ENCODE measurements at places on chromosomes 6 and 20. TPM values are rescaled to one million over a fixed set of nuclear protein-coding genes. Genes with fewer than 3 reads are reported as not detected.
A peak's percentile ranks its signal among the peaks of the same experiment; 100 is the strongest.

DNA sequence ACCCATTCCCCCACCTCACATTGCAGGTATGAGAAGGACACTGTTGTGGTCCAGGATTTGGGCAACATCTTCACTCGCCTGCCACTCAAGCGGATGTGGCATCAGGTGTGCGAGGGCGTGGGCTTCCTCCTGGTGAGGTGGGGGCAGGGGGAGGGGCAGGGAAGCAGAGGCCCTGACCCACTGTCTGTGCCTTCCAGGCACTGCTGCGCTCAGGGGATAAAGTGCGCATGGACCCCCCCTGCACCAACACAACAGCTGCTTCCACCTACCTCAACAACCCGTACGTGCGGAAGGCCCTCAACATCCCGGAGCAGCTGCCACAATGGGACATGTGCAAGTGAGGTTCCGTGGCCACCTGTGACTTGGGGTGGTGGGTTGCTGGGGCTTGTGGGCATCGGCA is 3.7 kb downstream of the CTSA start:
- peaks cover 9% of the 10 kb centered on the region for H3K36me3 ChIP-seq
- no peak for DNase-seq
- no peak overlapping the region for H3K4me3 ChIP-seq
- H3K27me3 ChIP-seq, result no peaks in the 10 kb centered on the region

DNA sequence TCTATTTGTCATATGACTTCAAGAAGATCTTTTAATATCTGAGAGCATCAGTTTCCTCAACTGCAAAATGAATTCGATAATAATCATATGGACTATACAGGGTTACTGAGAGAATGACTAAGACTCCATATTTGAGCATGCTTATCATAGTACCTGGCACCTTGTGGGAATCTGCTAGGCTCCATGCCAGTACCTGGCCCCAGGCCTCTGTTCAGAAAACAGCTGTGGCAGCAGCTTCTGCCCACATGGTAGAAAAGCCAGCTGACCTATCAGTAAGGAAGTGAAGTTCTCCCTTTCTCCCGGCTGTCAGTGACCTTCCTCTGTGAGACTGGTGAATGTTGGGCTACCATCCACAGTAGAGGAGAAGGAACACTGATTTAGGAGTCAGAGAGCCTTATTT is 574.9 kb upstream of the CHD6 start:
- no peak overlapping the region for H3K27ac ChIP-seq
- H3K36me3 ChIP-seq, result no peaks in the 10 kb centered on the region
- no peak for DNase-seq
- no peaks in the 10 kb centered on the region for H3K27me3 ChIP-seq

DNA sequence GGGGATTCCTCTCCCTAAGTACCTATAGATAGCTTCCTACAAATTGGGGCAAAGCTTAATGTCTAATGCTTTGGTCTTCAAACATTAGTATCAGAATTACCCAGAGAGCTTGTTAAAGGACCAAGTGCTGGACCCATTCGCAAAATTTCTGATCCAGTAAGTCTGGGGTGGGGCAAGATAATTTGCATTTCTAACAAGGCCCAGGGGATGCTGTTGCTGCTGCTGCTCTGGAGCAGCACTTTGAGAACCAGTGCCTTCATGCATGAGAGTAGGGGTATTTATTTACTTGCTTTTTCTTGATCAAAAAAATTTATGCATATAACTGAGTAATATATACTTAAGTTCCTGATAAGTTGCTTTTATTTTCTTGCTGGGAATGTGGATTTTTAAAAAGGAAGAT is 24.5 kb upstream of the COL19A1 start:
- H3K4me1 ChIP-seq, result no peaks in the 10 kb centered on the region
- no peak overlapping the region for H3K27ac ChIP-seq
- DNase-seq, result no peak
- peaks cover 6% of the 10 kb centered on the region for H3K27me3 ChIP-seq
- no peak overlapping the region for H3K4me3 ChIP-seq

DNA sequence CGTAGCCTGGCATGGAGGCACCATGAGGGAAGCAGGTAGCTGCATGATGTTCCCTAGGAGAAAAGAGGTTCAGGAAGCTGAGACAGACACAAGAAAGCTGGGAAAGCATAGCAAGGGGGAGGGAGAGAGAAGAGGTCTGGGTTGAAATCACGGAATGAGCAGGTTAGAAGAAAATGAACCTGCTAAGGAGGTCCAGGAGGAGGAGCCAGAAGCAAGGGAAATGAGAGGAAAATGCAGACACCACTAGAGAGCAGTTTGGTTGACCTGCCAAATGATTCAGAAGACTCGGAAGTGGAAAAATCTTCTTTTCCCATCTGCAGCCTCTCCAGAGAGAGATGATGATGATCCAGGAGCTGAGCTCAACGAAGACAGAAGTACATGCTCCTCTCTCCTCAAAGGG is 70.9 kb downstream of the VIP start:
- H3K4me1 ChIP-seq, result no peaks in the 10 kb centered on the region
- no peak overlapping the region for H3K27ac ChIP-seq
- no peaks in the 10 kb centered on the region for H3K27me3 ChIP-seq
- no peak for DNase-seq
- H3K36me3 ChIP-seq, result no peaks in the 10 kb centered on the region

GRCh38 chr6:130303431-130303830 is 62.4 kb upstream of the TMEM200A start:
- no peaks in the 10 kb centered on the region for H3K36me3 ChIP-seq
- H3K4me1 ChIP-seq, result peaks cover 2% of the 10 kb centered on the region
- DNase-seq, result no peak
- no peak overlapping the region for H3K27ac ChIP-seq

DNA sequence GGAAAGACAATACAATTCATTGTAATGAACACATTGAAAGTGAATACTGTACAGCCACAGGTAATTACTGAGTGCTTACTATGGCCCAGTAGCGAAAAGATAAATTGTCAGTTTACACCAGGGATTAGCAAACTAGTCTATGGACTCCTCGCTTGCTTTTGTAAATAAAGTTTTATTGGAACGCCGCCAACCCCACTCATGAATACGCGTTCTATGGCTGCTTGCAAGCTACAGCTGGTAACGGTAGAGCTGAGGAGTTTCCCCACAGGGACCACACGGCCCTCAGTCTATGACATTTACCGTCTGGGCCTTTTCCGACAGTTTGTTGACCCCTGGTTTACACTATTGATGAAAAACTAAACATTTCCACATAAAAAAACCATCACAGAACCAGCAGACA is 24.2 kb downstream of the LAMA5 start:
- H3K27me3 ChIP-seq, result peaks cover 3% of the 10 kb centered on the region
- no peaks in the 10 kb centered on the region for H3K36me3 ChIP-seq
- H3K27ac ChIP-seq, result no peak overlapping the region
- no peak for DNase-seq
- no peak overlapping the region for H3K4me3 ChIP-seq
- H3K4me1 ChIP-seq, result no peaks in the 10 kb centered on the region

DNA sequence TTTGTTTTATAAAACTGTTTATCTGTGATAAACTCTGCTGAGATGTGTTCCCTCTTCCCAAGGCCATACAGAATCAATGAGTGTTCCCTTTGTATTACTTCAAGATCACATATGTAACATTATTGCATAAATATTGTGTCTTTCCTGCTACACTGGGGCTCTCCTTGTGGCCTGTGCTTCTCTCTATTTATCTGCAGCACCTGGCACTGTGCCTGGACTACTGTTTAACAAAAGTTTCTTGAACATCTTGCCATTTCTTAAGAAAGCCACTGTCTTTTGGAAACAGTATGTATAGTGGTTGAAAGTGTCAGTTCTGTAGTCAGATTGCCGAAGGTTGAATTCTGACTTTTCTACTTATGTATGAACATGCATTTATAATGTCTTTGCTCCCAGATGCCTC is 169.0 kb upstream of the SCGN start:
- H3K27me3 ChIP-seq, result no peaks in the 10 kb centered on the region
- no peak for DNase-seq
- no peaks in the 10 kb centered on the region for H3K4me1 ChIP-seq
- H3K27ac ChIP-seq, result no peak overlapping the region
- H3K4me3 ChIP-seq, result no peak overlapping the region

GRCh38 chr20:11753155-11753554 is 164.5 kb upstream of the BTBD3 start:
- no peak overlapping the region for H3K4me3 ChIP-seq
- H3K36me3 ChIP-seq, result no peaks in the 10 kb centered on the region
- H3K27ac ChIP-seq, result no peak overlapping the region
- no peak for DNase-seq

DNA sequence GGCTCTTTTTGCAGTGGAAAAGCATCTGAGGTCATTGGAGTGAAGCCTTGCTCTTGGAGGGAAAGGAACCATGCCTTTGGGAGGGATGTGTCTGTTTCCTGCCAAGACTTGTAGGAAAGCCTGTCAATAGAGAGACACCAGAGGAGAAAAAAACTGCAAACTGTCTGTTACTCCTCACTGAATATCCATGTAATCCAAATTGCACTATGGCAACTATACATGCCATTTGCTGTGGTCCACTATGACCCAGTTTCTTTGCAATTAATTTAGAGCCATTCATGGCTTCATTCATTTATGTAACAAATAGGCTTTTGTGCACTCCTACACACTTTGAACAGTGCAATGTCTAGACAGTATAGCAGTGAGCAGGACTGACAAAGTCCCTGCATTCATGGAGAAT is 296.5 kb downstream of the SLC35F1 start:
- no peak for DNase-seq
- no peak overlapping the region for H3K27ac ChIP-seq
- H3K36me3 ChIP-seq, result no peaks in the 10 kb centered on the region

DNA sequence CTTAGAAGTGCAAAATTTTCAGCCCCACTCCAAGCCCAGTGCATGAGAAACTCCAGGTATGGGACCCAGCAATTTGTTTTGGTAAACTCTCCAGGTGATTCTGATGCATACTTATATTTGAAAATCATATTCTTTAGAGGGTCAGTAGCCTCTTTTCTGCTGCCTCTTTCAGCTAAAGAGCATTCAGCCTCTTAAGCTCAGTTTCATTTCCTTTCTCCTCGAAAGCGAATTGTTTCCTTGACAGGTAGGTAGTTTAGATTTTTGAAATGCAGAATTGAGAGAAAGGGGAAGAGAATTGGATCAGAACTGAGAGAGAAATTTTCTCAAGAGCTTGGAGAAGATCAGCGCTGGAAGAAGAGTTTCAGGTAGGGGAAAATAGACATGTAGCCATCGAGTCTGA is 995.8 kb upstream of the FLRT3 start:
- H3K27me3 ChIP-seq, result no peaks in the 10 kb centered on the region
- no peak overlapping the region for H3K27ac ChIP-seq
- DNase-seq, result no peak
- H3K4me3 ChIP-seq, result no peak overlapping the region
- H3K36me3 ChIP-seq, result no peaks in the 10 kb centered on the region
- no peaks in the 10 kb centered on the region for H3K4me1 ChIP-seq

GRCh38 chr6:157981395-157982101 is at the start of gene SYNJ2:
Gene SYNJ2 (plus strand): TSS chr6:157981863. CDS start chr6:157981962, 99 bp downstream.
- peaks cover 34% of the 10 kb centered on the region for H3K4me1 ChIP-seq
- H3K4me3 ChIP-seq, result peak within 1 kb of the TSS; percentile 88
- H3K36me3 ChIP-seq, result peaks cover 3% of the 10 kb centered on the region
- DNase-seq, result peak; percentile 88
- H3K27me3 ChIP-seq, result no peaks in the 10 kb centered on the region

- no peak overlapping the region for H3K4me3 ChIP-seq
- H3K27ac ChIP-seq, result no peak overlapping the region
- no peaks in the 10 kb centered on the region for H3K4me1 ChIP-seq
- H3K27me3 ChIP-seq, result no peaks in the 10 kb centered on the region
- no peaks in the 10 kb centered on the region for H3K36me3 ChIP-seq
Measured at GRCh38 chr6:124132256-124132655, 328.6 kb downstream of the NKAIN2 start.

GRCh38 chr6:12289365-12289919 is 719 bp upstream of the EDN1 start:
- DNase-seq, result peak; percentile 78
- H3K27ac ChIP-seq, result no peak overlapping the region
- peak overlapping the region; percentile 79 for H3K4me3 ChIP-seq
- peaks cover 14% of the 10 kb centered on the region for H3K4me1 ChIP-seq

GRCh38 chr20:3898639-3899038 is 9.5 kb downstream of the PANK2 start:
- no peak overlapping the region for H3K27ac ChIP-seq
- no peak overlapping the region for H3K4me3 ChIP-seq
- peaks cover 73% of the 10 kb centered on the region for H3K4me1 ChIP-seq
- H3K36me3 ChIP-seq, result peaks cover 17% of the 10 kb centered on the region
- H3K27me3 ChIP-seq, result no peaks in the 10 kb centered on the region

- no peaks in the 10 kb centered on the region for H3K4me1 ChIP-seq
- no peak for DNase-seq
Measured at GRCh38 chr6:109854541-109855308, 123.4 kb upstream of the GPR6 start.

- peaks cover 80% of the 10 kb centered on the region for H3K4me1 ChIP-seq
- peak overlapping the region; percentile 83 for H3K27ac ChIP-seq
- DNase-seq, result no peak
Measured at GRCh38 chr6:166954118-166954713, 2.1 kb downstream of the RNASET2 start.

GRCh38 chr6:7207720-7208119 is 100.0 kb downstream of the RREB1 start:
- H3K4me3 ChIP-seq, result no peak overlapping the region
- H3K4me1 ChIP-seq, result no peaks in the 10 kb centered on the region
- DNase-seq, result no peak

GRCh38 chr20:38369389-38369788 is 23.1 kb downstream of the LBP start:
- H3K36me3 ChIP-seq, result no peaks in the 10 kb centered on the region
- no peaks in the 10 kb centered on the region for H3K27me3 ChIP-seq
- no peak overlapping the region for H3K27ac ChIP-seq
- no peak overlapping the region for H3K4me3 ChIP-seq
- DNase-seq, result no peak

GRCh38 chr6:90645634-90646033 is 58.8 kb upstream of the MAP3K7 start:
- no peak for DNase-seq
- no peak overlapping the region for H3K4me3 ChIP-seq
- no peak overlapping the region for H3K27ac ChIP-seq
- no peaks in the 10 kb centered on the region for H3K4me1 ChIP-seq

DNA sequence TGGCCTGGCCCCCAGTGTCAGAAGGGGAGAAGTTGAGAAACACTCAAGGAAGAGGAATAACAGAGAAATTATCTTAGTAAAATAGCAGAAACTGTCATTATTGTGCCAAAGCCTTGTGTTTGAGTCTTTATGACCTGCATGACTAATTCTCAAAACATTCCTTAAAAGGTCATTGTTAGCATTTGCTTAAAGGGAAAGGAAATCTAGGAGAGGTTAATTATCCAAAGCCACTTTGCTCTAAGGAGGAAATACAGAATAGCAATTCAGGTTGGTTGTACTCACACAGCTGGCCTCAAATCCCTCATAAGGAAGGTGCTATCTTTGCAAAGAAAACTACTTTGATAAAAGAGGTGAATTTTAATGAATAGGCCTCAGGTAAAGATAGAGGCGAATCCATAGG is 516.7 kb downstream of the CBLN4 start:
- no peak overlapping the region for H3K27ac ChIP-seq
- no peaks in the 10 kb centered on the region for H3K36me3 ChIP-seq
- H3K27me3 ChIP-seq, result no peaks in the 10 kb centered on the region
- DNase-seq, result no peak

GRCh38 chr6:17207281-17207680 is 73.9 kb upstream of the RBM24 start:
- H3K4me3 ChIP-seq, result no peak overlapping the region
- H3K27me3 ChIP-seq, result peaks cover 5% of the 10 kb centered on the region

- H3K4me3 ChIP-seq, result no peak overlapping the region
- H3K36me3 ChIP-seq, result no peaks in the 10 kb centered on the region
- no peak overlapping the region for H3K27ac ChIP-seq
- no peak for DNase-seq
- peaks cover 27% of the 10 kb centered on the region for H3K4me1 ChIP-seq
- peaks cover 5% of the 10 kb centered on the region for H3K27me3 ChIP-seq
Measured at GRCh38 chr6:154371281-154371680, 14.7 kb upstream of the IPCEF1 start.

CDH26 gene
- 1.5 TPM for total RNA-seq

DEFB132 gene
- not detected for total RNA-seq

POU5F1 gene
- total RNA-seq, result 0.48 TPM

PDE7B gene
- total RNA-seq, result 0.25 TPM

NKAIN4 gene
- total RNA-seq, result not detected

IBTK gene
- total RNA-seq, result 25.3 TPM

TREM1 gene
- 4.3 TPM for total RNA-seq
